ENCODE measurements at places on chromosomes 1 and 21.

DNA sequence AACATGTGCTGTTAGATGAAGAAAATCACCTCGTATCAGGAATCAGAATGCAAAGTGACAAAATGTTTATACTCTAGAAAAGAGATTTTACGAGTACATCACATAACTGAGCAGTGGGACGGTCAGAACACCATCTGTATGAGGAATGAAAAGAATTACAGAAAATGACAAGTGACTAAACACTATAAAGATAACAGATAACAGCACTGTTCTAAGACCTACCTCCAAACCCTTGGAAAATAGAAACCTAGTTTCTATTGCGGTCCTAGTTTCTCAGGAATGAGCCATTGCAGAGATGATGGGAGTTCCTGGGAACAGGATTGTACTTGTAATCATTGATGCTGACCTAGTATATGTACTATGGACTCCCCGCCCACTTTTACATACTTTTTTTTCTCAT lies 839.4 kb upstream of the ADAMTS5 start:
- no peak for DNase-seq

GRCh38 chr1:110425612-110426152 lies 18.2 kb upstream of the LAMTOR5 start:
- DNase-seq = no peak

GRCh38 chr1:26922431-26922729 lies 837 bp downstream of the NUDC start:
- DNase-seq = no peak

GRCh38 chr1:226097866-226098625 lies 35.5 kb downstream of the H3-3A start:
- peak; percentile 64 for DNase-seq

- no peak for DNase-seq
Observed at GRCh38 chr1:2049225-2049717, 940 bp upstream of the PRKCZ start.

- DNase-seq = peak; percentile 65
Observed at GRCh38 chr1:110235834-110236682, 25.9 kb downstream of the KCNC4 start.

DNA sequence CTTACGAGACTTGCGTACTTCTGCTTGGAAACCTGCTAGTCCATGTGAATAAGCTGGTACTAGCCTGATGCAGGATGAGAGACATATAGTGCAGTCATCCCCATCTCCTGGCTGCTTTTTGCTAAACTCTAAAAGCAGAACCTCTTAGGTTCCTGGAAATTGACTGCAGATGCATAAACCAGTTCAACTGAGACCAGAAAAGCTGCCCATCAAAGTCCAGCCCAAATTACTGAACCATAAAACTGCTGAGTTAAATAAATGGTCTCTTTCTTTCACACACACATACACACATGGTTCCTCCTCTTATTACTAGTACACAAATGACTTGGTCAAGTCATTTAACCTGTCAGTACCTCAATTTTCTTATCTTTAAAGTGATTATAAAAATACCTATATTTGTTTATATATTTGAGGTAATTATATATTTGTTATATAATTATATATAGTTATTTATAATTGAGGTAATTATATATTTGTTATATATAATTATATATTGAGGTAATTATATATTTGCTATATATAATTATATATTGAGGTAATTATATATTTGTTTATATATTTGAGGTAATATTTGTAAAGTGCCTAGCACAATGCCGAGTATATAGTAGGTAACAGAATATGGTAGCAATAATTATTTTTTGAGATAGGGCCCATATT lies 25.2 kb upstream of the RABGAP1L start:
- DNase-seq = no peak

DNA sequence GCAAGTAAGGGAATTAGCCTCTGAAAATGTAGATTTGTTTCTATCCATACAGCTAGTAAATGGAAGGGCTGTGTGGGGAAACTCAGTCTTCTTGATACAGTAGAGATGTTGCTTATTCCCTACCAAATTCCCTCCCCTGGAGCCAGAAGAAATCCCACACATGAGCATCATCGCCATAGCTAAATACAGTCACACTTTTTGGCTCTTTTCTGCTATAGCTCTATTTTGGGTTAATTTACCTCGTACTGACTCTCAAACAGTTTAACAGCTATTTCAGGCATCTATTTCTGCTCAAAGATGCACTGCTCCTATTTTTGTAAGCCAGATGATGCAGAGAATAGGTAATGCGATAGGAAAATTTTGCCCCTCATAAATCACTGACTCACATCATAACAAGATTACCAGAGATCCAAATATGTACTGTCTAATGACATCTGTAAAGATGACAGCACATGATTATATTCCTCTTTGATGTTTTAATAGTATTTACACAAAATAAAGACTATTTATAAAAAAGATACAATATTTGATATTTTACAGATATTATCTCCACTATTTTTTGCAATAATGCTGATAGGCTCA lies 58.6 kb downstream of the XCL1 start:
- DNase-seq = no peak

DNA sequence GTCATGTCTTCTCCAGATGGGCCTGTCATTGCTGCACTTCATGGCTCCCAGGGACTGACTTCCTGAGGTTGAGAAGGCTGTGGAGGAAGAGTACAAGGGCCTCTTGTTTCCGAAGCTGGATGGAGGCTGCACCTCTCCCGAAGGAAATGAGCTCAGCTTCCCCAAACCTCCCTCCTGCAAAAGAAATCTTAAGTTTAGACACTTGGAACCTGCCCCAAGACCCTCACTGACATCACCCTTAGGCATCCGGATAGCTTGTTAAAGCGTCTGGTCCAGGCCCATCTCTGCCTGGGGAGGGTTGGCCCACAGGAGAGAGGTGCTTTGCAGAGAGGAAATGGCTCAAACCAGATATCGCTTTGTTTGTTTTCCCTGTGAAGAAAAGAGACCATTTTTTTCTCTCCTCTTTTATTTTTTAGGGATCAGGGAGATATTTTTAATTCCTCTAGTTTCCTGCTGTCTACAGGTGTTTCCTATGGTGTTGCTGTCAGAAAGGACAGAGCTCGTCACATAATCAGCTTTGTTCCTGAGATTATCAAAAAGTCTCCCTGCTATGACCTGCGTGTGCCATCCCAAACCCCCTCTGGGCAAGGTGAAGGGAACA lies 25.0 kb downstream of the RCSD1 start:
- DNase-seq = no peak

DNA sequence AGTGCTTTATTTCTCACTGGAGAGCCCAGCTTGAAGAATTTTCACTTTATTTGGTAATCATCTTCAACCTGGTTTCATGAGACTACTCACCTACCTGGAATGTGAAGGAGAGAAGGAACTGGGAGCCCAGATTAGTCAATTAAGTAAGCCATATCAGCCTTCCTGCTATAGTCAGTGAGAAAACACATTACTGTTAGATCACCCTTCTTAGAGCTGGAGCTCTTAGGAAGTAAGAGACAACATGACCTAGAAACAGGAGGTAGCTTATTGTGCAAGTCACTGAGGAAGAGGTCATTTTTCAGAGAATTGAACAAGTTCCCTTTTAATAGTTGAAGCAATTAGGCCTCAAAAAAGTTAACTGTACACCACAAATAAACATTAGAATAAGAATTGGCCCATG lies 49.2 kb upstream of the TEKT2 start:
- peak; percentile 24 for DNase-seq

DNA sequence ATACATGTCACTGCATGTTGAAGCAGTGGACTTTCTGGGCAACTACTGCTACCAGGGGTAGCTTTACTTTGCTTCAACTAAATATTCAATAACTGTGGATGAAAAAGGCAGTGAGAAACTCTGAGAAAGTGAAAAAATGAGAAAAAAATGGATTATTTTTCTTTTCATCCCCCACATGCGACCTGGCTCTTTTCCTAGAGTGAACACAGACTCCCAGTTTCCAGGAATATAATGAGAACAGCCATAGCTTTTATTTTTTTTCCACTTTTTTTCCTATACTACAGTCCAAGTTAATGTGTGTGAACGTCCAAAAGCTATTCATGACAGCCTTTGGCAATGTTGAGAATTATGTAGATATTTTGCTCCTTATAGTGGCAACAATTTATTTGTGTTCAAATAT lies 230.4 kb downstream of the DNM3 start:
- no peak for DNase-seq

- peak; percentile 44 for DNase-seq
Observed at GRCh38 chr1:32612189-32612881, 38.0 kb downstream of the ZBTB8OS start.

DNA sequence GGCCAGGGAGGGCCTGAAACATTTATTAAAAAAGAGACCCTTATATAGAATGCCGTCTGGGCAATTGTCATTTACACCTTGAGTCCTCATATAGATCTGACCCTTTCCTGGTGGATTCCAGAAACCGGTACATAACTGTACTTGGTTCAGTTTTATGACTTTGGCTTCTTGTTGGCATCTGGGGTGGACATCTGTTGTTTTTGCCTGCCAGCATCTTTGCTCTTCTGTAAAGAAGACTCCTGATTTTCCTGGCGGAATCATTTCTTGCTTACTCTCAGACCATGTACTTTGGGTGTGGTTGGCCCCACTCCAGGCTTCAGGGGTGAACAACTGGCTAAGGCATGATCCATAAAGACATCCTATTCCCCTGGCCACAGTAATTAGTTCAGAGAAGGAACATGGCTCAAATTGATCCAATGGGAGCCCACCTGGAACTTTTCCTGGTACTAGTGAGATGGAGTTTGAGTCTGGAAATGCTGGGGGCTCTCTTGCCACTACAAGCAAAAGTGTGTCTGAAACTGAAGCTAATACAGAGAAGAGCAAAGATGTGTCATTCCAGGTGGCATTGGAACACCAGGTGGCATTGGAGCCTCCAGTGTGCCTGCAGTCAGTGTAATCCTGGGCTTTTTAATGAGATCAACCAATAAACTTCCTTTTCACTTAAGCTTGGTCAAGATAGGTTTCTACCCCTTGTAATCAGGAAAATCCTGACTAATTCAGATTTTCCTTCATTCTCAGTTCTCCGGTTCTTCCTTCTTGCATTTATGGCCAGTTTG lies 332.5 kb upstream of the CAMK1G start:
- no peak for DNase-seq

DNA sequence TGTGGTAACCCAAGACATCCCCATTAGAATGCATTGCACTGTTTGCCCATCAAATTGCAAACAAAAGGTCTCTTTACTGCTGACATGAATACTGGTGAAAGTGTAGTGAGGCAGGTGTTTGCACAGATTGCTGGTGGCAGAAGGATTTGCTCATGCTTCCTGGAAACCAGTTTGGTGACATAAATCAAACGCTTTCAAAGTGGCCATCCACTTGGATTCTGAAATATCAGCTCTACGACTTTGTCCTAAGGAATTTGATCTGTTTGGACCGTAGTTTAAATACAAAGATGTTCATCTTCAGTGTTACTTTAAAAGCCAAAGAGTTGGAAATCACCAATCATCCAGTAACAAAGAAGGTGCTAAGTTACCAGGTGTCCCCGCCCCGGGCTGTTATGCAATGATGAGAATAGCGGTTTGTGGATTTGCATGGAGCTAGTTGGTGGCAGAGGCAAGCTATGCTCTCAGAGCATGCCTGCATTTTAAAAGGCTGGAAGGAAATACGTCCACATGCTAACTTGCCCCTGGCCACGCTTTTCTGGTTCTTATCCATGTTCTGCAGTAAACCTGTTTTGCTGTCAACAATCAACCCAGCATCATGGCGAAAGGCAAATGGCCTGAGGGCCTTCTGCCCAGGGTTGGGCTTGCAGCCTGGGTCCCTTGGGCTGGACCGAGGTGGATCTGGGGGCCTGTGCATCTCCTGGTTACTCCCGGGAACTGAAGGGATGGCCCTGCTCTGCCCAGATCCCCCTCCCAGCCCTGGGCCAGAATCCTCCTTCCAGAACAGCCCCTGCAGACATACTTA lies 49.2 kb downstream of the UMODL1 start:
- no peak for DNase-seq

GRCh38 chr21:39182016-39182415 lies 1.2 kb downstream of the PSMG1 start:
- DNase-seq = no peak

- DNase-seq = no peak
Observed at GRCh38 chr1:3598051-3598491, 13.2 kb downstream of the MEGF6 start.

Data from GM04503 (cell line).